ENCODE measurements at places on chromosomes 2 and 18. TPM values are rescaled to one million over a fixed set of nuclear protein-coding genes. Genes with fewer than 3 reads are reported as not detected.

GRCh38 chr2:134189009-134189720 lies 64.7 kb upstream of the MGAT5 start:
- peaks cover 35% of the 10 kb centered on the region for H3K4me1 ChIP-seq
- H3K27ac ChIP-seq: no peak overlapping the region
- H3K4me3 ChIP-seq: no peak overlapping the region
- H3K36me3 ChIP-seq: no peaks in the 10 kb centered on the region

GRCh38 chr2:26892133-26892532 lies 44.2 kb downstream of the DPYSL5 start:
- no peak overlapping the region for H3K27ac ChIP-seq
- H3K27me3 ChIP-seq: no peaks in the 10 kb centered on the region
- no peaks in the 10 kb centered on the region for H3K36me3 ChIP-seq
- no peak for DNase-seq
- H3K4me3 ChIP-seq: no peak overlapping the region

DNA sequence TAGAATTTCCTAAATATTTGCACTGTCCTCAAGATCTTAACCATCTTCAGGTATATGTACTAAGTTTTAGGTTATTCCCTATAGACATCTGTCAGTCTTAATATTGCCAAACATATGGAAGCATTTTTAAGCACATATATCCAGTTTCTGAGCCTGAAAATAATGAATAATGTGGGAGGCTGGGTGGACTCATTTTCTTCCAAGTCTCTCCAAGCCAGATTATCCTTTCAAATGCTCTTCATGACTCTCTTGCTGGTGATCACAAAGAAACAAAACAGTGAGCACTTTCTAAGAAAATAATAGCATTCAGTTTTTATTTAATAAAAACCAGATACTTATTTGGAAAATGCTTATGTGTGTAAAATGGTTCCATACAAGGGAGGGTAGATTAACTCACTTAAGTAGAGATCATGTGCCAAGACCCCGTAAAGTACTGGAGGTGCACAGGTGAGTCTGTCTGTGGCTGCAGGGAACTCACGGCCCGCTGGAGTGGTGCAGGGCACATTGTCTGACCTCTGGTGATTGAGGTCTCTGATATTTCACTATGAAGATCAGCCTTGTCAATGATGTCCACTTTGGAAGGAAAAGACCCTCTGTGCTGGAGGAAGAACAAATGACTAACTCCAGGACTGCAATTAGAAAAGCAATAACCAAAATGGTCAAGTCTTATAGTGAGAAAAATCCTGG lies 161.6 kb downstream of the TMEM18 start:
- no peaks in the 10 kb centered on the region for H3K36me3 ChIP-seq
- no peaks in the 10 kb centered on the region for H3K4me1 ChIP-seq
- no peak overlapping the region for H3K27ac ChIP-seq
- no peak overlapping the region for H3K4me3 ChIP-seq

DNA sequence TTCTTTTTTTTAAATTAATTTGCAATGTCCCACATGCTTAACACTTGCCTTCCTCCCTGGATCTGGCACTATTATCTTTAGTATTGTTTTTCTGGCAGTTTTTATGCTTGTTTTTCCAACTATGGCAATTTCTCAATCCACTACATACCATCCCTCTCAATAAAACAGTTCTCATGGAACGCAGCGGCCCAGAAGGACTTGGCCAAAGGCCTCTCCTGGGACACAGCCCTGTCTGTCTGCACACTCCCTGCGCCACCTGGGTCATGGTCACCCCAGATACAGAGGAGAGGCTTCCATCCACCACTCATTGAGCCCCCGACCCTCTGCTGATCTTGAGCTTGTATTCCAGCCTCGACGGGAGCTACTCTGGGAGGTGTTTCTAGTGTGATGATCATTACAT lies 91.2 kb downstream of the TWIST2 start:
- no peaks in the 10 kb centered on the region for H3K36me3 ChIP-seq
- peak overlapping the region; percentile 40 for H3K27ac ChIP-seq
- no peak overlapping the region for H3K4me3 ChIP-seq
- H3K27me3 ChIP-seq: no peaks in the 10 kb centered on the region

DNA sequence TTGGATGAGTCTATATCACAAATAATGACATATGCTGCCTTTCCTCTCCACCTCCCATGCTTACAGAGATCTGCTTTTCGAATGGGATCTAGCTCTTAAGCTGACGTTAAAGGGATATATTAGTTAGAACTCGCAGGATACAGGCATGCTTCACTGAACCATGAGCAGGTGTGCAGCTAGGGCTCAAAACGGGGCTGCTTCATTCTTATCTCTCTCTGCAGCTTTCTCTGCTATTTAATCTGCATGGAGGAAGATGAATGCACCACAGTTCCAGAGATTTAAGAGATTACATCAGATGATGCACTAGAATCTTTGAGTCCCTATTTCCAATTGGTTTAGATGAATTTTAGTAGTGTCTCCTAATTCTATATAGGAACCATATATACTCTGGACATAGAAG lies 327.0 kb downstream of the RAD51AP2 start:
- H3K27me3 ChIP-seq: no peaks in the 10 kb centered on the region
- H3K36me3 ChIP-seq: no peaks in the 10 kb centered on the region
- H3K27ac ChIP-seq: no peak overlapping the region
- no peaks in the 10 kb centered on the region for H3K4me1 ChIP-seq
- no peak for DNase-seq
- no peak overlapping the region for H3K4me3 ChIP-seq

GRCh38 chr2:197369933-197370320 lies 59.3 kb upstream of the ANKRD44 start:
- H3K27me3 ChIP-seq: no peaks in the 10 kb centered on the region
- H3K36me3 ChIP-seq: no peaks in the 10 kb centered on the region
- DNase-seq: no peak
- H3K4me3 ChIP-seq: no peak overlapping the region
- H3K4me1 ChIP-seq: no peaks in the 10 kb centered on the region

DNA sequence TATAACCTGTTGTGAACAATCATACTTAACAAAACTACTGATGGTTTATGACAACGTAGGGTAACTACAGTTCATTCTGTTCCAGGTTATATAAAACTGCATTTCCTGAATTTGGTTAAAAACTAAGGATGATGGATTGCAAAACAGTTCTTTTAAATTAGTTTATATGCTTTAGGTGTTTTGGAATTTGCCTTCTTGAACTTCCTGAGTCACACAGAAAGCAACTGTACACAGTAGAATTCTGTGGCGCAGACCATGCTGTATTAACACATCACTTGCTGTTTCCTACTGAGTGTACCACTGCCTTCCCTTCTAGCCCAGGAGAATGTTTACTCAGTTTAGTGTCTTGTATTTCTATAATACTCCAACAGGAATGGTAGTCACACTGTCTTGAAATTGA lies 19.4 kb downstream of the ITGB1BP1 start:
- no peak for DNase-seq
- no peak overlapping the region for H3K4me3 ChIP-seq
- H3K4me1 ChIP-seq: peaks cover 7% of the 10 kb centered on the region
- no peak overlapping the region for H3K27ac ChIP-seq
- H3K27me3 ChIP-seq: no peaks in the 10 kb centered on the region

GRCh38 chr2:165469417-165469816 lies at the start of gene CSRNP3:
Gene CSRNP3, plus strand, starts transcription at chr2:165469698. Its CDS starts 125,368 bp downstream, at chr2:165595066.
- H3K4me1 ChIP-seq: peaks cover 14% of the 10 kb centered on the region
- peak; percentile 70 for DNase-seq
- H3K27ac ChIP-seq: peak within 1 kb of the TSS; percentile 28
- H3K4me3 ChIP-seq: peak within 1 kb of the TSS; percentile 47
- no peaks in the 10 kb centered on the region for H3K27me3 ChIP-seq

- DNase-seq: no peak
- H3K36me3 ChIP-seq: peaks cover 14% of the 10 kb centered on the region
- peaks cover 60% of the 10 kb centered on the region for H3K4me1 ChIP-seq
- no peaks in the 10 kb centered on the region for H3K27me3 ChIP-seq
- peak overlapping the region; percentile 40 for H3K4me3 ChIP-seq
Measured at GRCh38 chr18:55250768-55251173, 291.5 kb upstream of the CCDC68 start.

DNA sequence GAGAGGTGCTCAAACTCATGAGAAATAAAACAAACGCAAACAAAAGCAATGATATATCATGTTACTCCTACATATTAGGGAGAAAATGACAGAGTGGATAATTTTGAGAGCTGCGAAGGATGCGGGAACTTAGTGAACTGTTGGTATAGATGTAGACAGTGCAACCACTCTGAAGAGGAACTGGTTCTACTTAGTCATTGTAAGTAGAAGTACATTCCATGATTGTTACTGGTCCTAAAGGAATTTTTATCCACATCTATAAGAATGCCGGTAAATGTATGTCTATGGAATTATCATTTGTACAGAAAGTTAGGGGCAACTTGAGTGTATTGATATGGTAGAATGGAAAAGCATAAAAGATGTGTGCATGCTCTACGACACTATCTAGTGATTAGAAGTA lies 1238.4 kb downstream of the LRP1B start:
- no peaks in the 10 kb centered on the region for H3K27me3 ChIP-seq
- H3K4me3 ChIP-seq: no peak overlapping the region
- no peaks in the 10 kb centered on the region for H3K36me3 ChIP-seq
- DNase-seq: no peak
- H3K4me1 ChIP-seq: no peaks in the 10 kb centered on the region

DNA sequence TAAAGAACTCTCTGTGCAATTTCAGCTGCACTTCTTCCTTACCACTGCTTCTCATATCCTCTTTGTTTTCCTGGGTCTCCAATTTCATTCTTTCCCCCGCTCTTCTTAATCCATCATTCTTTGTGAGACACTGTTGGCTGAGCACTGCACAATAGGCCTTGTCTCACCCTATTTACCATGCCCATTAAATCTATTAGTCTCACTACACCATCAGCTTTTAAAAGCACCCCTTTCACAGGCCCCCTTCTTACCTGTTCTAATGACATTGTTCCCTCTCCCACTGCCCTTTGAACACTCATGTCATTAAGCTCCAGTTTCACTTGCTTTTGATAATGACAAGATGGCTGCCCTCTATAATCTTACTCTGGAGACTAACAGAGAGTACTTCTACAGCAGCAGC lies 404.1 kb upstream of the ACVR2A start:
- no peaks in the 10 kb centered on the region for H3K4me1 ChIP-seq
- H3K27me3 ChIP-seq: no peaks in the 10 kb centered on the region
- DNase-seq: no peak
- H3K36me3 ChIP-seq: no peaks in the 10 kb centered on the region

DNA sequence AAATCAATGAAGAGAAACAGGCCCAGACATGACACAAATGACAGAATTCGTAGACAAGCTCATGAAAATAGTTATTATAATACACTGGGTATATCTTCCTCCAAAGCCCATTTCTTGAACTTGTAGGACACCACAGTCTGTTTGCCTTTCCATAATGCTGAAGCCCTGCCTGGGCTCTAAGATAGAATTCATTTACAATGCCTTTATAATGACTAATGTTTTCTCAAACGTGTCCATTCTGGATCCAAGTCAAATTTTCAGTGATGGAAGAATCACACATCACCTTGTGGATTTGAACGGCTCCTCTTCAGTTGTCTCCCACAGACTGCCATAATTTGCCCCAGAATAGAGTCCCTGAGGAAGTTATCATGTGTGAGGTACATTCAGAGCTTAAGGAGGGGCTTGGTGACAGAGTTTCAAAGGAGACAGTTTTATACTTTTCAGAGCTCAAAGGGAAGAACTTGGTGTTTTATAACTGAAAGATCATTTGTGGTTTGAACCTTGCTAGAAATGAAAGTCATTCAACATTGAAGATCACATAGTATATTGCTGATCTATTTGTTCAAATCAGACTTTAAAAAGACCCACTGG lies 38.2 kb downstream of the CASP8 start:
- peaks cover 14% of the 10 kb centered on the region for H3K36me3 ChIP-seq
- no peaks in the 10 kb centered on the region for H3K4me1 ChIP-seq
- H3K27me3 ChIP-seq: no peaks in the 10 kb centered on the region
- no peak for DNase-seq

DNA sequence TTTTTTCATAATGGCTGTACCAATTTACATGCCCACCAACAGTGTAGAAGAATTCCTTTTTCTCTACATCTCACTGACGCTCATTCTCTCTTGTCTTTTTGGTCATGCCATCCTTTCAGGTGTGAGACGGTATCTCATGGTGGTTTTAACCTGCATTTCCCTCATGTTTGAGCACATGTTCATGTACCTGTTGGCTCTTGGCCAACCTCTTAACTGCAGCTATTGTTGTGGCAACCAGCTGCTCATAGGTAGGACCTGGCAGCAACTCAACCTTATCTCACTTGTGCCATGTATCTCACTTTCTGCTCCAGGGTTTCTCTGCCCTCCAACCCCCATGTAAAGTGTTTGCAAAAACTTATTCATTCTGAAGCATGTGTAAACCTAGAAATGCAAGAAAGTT lies 167.5 kb downstream of the UPP2 start:
- H3K4me1 ChIP-seq: no peaks in the 10 kb centered on the region
- no peaks in the 10 kb centered on the region for H3K36me3 ChIP-seq
- no peak overlapping the region for H3K4me3 ChIP-seq
- DNase-seq: no peak

- no peak overlapping the region for H3K4me3 ChIP-seq
- no peaks in the 10 kb centered on the region for H3K36me3 ChIP-seq
- no peak overlapping the region for H3K27ac ChIP-seq
- H3K27me3 ChIP-seq: no peaks in the 10 kb centered on the region
Measured at GRCh38 chr2:73013936-73014335, 57.6 kb downstream of the SFXN5 start.

GRCh38 chr18:37499913-37500312 lies 65.7 kb downstream of the CELF4 start:
- no peak overlapping the region for H3K4me3 ChIP-seq
- no peaks in the 10 kb centered on the region for H3K4me1 ChIP-seq
- H3K27ac ChIP-seq: no peak overlapping the region
- no peaks in the 10 kb centered on the region for H3K27me3 ChIP-seq
- DNase-seq: no peak
- no peaks in the 10 kb centered on the region for H3K36me3 ChIP-seq

GRCh38 chr2:134763164-134763710 lies 44.4 kb upstream of the TMEM163 start:
- H3K4me3 ChIP-seq: no peak overlapping the region
- DNase-seq: no peak
- H3K36me3 ChIP-seq: no peaks in the 10 kb centered on the region
- no peaks in the 10 kb centered on the region for H3K27me3 ChIP-seq
- H3K4me1 ChIP-seq: peaks cover 9% of the 10 kb centered on the region
- no peak overlapping the region for H3K27ac ChIP-seq

GRCh38 chr18:830315-830901 lies 18.4 kb upstream of the YES1 start:
- H3K4me3 ChIP-seq: no peak overlapping the region
- H3K27ac ChIP-seq: peak overlapping the region; percentile 86
- peak; percentile 35 for DNase-seq
- H3K27me3 ChIP-seq: no peaks in the 10 kb centered on the region

- H3K27me3 ChIP-seq: no peaks in the 10 kb centered on the region
- H3K4me3 ChIP-seq: no peak overlapping the region
- no peak for DNase-seq
- H3K27ac ChIP-seq: no peak overlapping the region
- H3K36me3 ChIP-seq: peaks cover 70% of the 10 kb centered on the region
Measured at GRCh38 chr18:671405-671804, 14.0 kb downstream of the TYMS start.

GRCh38 chr18:47909484-47909883 lies 21.0 kb downstream of the SMAD2 start:
- peaks cover 44% of the 10 kb centered on the region for H3K4me1 ChIP-seq
- no peaks in the 10 kb centered on the region for H3K27me3 ChIP-seq
- peak overlapping the region; percentile 81 for H3K27ac ChIP-seq
- no peak overlapping the region for H3K4me3 ChIP-seq

The TTC27 gene
- total RNA-seq: 18.1 TPM

The ST6GAL2 gene
- total RNA-seq: 1.0 TPM

The RAB27B gene
- total RNA-seq: 0.29 TPM

The MROH2A gene
- total RNA-seq: not detected

The CD302 gene
- total RNA-seq: 9.0 TPM

The CAPN14 gene
- total RNA-seq: 0.19 TPM

The TANC1 gene
- 68.8 TPM for total RNA-seq
